ENCODE measurements at places on chromosomes 6 and 20.

DNA sequence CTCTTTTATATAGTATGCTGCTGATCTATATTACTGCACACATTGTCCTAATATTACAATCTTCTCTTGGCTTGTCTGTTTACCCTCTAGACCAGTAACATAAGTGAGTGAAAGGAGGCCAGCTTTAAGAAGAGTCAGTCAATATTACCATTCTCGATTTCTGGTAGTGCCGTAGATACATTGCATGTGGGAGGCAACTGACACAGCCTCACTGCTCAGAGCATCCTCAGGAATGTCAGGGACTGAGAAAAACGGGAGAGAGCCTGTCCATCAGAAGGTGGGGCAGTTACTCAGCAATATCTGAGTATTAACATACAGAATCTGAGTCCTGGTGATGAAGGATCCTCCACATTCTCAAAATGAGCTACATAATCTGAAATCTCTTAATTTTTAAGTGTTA is 259.9 kb downstream of the GJA1 start:
- DNase-seq: no peak

DNA sequence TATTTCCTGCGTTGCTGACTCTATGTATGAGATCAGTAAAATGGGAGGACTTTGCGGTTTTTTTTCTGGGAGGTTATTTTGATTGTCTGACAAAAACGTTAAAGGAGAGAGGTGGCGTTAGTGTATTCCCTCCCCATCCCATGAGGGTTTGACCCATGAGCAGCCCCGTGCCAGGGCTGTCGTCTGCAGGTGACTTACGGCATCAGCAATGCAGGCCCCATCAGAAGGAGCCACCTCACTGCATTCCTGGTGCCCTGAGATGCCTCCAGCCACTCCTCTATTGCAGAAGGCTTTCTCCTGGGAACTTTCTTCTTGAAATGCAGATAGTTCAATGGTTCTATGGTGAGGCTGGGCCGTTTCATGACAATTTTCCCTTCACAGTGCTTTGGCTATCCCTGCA is 149.3 kb downstream of the TTLL2 start:
- DNase-seq: no peak

GRCh38 chr20:15596220-15596890 is 976.9 kb downstream of the KIF16B start:
- DNase-seq: no peak

DNA sequence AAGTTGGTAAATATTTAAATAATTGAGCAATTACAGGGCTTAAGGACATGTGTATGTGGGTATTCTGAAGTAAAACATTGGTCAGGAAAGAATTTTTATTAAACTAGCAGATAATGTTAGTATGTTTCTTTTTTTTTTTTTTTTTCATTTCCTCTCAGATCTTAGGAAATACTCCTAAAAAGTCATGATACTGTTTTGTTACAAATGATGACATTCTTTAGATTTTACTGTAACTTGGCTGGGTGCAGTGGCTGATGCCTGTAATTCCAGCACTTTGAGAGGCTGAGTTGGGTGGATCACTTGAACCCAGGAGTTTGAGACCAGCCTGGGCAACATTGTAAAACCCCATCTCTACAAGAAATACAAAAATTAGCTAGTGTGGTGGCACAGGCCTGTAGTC is 41.5 kb downstream of the CDC40 start:
- DNase-seq: no peak

GRCh38 chr6:139490482-139490881 is 116.0 kb upstream of the CITED2 start:
- DNase-seq: no peak

GRCh38 chr20:63147532-63147931 is 68.4 kb downstream of the YTHDF1 start:
- no peak for DNase-seq

DNA sequence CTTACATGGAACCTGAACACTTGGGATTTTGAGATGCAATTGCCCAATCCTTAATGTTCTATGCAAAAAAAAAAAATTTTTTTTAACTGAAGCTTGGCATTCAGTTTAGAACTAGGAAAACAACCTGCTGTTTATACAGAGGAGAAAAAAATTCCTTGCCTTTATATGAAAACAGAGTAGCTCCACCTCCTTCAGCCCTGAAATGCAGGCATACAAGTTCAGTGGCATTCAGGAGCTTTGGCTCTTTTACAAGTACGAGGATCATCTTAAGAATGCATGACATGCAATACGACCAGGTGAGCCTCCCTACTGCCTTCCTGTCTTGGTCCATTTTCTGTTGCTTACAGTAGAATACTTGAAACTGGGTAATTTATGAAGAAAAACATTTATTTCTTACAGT is 20.4 kb downstream of the PAX1 start:
- no peak for DNase-seq

GRCh38 chr6:48817333-48818051 is 645.6 kb downstream of the MMUT start:
- DNase-seq: no peak

GRCh38 chr6:6788394-6789032 is 200.0 kb downstream of the LY86 start:
- no peak for DNase-seq

- DNase-seq: no peak
Measured at GRCh38 chr20:15937179-15937578, 636.1 kb downstream of the KIF16B start.

DNA sequence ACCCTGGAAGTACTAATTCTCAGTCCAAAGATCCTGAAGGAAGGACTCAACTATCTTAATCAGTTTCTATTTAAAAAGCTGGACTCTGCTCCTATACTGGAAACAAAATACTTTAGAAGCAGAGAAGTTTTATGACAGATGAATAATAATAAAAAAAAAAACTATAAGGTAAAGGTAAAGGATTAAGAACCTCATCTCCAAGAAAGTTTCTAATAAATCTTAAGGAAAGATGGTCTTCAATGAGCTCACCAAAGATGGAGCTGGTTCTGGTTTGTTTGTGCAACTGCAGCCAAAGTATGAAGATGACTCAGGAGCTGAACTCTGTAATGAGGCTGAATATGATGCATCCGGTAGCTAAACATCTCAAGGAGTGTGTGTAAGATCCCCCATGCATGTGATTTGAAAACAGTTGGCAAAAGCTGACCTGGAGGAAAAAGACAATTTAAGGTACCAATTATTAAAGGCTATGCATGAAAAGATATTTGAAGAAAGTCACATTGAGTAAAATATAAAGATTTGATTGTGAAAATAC is 25.2 kb downstream of the MED23 start:
- DNase-seq: no peak

GRCh38 chr20:63267691-63268090 is 4.9 kb upstream of the ARFGAP1 start:
- DNase-seq: no peak

DNA sequence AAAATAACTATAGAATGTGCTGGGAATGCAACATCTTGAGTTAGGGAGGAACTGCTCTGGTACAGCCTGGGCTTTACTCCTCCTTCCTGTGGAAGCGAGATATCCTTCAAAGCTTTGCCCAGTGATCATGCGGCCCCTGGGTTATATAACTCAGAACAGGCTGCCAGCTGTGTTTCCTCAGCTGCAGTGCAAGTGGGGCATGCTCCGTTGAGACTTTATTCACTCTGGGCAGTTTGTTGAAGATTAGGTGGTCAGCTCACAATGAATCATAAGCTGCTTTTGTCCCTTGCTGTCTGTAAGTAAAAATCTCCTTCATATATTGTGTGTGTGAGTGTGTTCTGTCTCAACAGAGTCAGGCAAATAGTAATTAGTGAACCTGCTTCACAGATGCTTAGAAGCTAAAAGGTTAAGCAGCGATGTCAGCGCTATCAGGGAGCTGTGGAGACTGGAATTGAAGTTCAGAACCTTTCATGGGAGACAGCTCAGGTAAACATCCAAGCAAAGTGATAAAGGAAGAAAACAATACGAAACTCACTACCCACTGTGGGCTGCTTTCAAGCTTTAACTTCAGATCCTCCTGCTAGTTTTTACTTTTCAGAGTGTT is 688.4 kb downstream of the HTR1B start:
- DNase-seq: no peak

DNA sequence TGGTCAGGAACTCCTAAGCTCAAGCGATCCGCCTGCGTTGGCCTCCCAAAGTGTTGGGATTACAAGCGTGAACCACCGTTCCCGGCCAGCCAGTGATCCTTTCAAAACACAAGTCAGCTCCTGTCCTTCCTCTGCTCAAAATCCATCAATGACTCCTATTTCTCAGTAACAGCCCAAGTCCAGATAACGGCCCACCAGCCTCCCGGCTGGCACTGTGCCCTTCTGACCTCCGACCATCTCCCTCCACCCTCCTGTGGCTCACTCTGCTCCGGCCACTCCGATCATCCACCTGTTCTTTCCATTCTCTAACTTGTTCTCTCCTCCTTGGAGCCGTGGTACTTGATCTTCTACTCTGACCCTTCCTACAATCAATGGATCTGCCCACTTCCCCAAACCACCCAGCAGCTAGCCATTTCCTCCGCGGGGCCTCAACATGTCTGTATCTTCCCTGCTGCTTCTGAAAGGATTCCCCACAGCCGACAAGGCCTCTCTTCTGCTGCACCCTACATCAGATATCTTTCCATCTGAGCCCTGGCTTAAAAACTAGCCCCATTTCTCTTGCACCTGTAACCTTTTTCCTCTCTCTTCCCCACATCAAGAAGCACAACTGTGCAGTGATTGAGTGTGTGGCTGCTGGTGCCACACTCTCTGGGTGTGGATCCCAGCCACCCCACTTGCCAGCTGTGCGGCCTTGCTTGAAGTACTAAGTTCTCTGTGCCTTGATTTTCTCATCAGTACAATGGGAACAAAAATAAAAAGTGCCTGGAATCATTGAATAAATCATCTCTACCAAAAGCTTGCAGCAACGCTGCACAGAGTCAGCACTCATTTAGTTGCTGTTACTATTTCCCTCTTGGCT is 6.1 kb upstream of the ZMYND8 start:
- DNase-seq: peak; percentile 50

Measured in DND-41 (cell line).